ENCODE measurements at places on chromosomes 7 and 10.
A peak's percentile ranks its signal among the peaks of the same experiment; 100 is the strongest.

DNA sequence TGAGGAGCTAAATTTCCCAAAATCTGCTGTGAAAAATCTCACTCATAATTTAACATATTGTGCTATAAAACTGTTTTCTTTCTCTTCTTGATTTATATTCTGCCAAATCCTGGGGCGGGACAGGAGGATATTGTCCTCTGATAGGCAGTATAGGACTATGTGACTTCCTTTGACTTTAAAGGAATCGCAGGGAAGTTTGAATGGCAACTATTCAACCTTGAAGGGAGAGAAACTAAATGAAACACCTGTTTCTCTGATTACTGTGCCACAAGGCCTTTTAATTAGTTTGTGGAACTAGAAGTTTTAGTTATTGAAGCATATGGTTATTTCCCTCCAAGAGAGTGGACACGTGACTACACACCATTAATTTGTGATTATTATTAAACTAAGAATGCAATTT lies 607.4 kb downstream of the GATA3 start:
- DNase-seq, result no peak

DNA sequence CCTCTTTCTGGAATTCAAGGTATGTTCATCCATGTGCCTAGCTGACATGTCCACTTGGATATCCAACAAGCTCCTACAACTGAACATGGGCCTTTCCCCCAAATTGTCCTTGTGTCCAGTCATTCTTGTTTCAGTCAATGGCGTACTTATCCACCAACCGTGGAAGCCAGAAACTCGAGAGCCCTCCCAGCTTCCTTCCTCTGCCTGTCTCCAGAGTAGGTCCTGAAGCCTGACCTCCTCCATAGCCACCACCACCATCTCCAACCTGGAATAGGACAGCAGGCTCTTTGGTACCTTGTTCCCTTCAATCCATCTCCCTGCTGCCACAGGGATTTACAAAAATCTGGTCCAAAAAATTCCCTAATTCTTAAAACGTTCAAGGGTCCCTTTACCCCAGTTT lies 305.1 kb downstream of the RPS24 start:
- no peak for DNase-seq

- DNase-seq, result peak; percentile 73
These were observed 29.7 kb downstream of the IMMP2L start for GRCh38 chr7:111532625-111533024.

DNA sequence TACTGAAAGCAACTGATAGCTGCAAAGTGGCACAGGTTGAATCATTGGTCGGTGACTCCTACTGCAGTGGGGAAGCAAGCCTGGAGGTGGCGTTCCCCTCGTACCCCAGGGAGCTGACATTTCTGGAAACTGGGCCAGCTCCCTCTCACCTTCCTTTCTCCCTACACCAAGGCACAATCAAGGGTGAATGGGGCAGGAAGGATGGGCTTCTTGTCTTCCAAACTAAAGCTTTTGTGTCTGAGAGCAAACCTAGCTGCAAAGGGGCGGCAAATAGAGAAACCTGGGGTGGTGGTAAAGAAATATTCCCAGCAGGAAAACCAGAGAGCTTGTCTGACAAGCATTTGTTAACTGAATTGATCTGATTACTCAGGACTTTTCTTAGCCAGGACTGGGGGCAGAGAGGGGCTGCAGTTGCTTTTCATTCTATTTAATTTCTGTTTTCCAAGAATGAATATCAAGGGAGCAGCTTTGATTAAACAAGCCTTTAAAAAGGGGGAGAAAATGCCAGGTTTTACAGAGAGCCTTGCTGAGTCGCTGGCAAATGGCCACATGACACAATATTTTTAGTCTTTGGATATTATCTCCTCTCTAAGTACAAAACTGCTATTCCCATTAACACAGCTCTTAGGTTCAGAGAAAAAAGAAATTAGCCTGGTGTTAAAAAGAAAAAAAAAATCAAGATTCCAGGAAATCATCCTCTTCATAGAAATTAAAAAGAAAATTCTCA lies 27.8 kb downstream of the CDHR3 start:
- peak; percentile 23 for DNase-seq

- DNase-seq, result peak; percentile 41
These were observed 9.0 kb downstream of the SLC16A12 start for GRCh38 chr10:89526358-89526757.

- peak; percentile 74 for DNase-seq
These were observed 30.5 kb downstream of the ARMC3 start for GRCh38 chr10:22958338-22958737.

DNA sequence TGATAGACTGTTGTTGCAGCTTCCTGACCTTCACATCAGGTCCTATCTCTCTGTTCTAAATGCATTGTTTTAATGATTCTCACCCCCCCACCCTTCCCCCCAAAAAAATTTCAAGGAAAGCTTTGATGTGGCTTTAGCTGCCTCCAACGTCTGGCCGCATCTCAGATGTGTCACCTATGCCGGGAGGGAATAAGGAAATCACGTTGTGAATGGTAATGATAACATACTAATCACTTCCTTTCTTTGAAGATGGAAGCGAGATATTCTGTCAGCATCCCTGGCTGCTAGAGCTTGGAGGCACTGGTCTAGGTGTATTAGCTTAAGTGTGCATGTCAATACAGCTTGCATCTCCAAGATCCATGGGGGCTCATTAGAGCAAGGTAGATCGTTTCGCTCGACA lies 89.6 kb downstream of the VTI1A start:
- no peak for DNase-seq

DNA sequence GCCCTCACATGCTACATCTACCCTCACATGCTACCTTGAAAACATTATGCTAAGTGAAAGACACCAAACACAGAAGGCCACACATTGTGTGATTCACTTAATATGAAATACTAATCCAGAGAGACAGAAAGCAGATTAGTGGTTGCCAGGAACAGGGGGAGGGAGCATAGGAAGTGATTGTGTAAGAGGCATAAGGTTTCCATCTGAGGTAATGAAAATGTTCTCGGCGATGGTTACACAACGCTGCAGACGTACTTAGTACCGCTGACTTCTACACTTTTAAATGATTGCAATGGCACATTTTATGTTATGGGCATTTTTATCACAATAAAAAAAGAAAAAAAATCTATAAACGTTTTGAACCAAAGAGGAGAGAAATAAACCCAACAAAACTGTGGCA lies 742.3 kb downstream of the TYW1 start:
- peak; percentile 24 for DNase-seq

DNA sequence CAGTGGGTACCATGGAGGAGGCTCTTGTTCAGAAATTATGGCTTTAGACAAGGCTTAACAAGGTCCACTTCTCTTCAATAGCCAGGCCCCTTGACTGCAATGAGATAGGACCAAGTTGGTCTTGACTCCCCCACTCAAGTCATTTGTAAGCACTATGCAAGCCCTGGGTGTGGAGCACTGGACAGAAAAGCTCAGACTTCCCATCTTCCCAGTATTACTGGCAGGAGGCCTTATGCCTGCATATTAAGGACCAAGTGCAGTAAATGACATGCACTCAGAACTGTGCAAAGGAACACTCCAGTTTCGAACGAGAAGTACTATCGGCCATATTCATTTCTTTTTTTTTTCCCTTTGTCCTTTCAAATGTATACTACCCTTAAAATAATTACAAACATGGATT lies 318.3 kb upstream of the LRRN3 start:
- no peak for DNase-seq

DNA sequence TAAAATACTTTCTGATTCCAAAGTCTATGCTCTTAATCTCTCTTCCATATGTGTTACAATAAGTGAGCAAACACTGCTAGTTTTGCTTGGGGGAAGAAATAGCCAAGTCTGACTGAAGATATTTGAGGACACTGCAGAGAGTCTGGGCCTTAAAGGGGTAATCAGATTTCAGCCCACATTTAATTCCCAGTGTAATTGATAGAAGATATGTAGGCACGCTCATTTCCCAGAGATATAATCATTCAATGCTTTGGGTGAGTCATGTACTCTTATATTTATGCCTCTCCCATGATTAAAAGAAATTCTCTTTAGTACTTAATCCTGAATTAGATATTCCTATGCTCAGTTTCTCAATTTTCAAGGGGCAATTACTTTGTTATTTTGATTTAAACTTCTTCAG lies 178.1 kb upstream of the POM121L12 start:
- DNase-seq, result no peak

- no peak for DNase-seq
These were observed 212.6 kb downstream of the FOXP2 start for GRCh38 chr7:114627231-114627630.

DNA sequence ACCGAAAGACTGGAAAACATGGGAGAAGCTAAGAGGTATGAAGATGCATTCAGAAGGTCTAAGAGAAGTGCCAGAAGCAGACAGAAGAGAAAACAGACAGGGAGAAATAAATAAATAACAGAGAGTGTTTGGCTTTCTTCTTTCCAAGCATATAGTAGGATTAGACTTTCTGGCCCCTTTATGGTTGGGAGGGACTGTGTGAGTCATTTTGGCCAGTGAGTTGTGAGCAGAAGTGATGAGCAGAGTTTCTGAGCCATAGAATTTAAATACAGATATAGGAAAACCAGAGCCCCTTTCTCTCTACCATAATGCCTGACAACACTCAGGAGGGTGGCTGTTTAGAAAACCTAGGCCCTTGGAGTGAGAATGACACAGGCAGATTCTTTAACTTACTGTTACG lies 171.0 kb downstream of the PPP1R17 start:
- DNase-seq, result no peak

GRCh38 chr7:2811476-2812113 lies 32.5 kb downstream of the GNA12 start:
- DNase-seq, result peak; percentile 74

DNA sequence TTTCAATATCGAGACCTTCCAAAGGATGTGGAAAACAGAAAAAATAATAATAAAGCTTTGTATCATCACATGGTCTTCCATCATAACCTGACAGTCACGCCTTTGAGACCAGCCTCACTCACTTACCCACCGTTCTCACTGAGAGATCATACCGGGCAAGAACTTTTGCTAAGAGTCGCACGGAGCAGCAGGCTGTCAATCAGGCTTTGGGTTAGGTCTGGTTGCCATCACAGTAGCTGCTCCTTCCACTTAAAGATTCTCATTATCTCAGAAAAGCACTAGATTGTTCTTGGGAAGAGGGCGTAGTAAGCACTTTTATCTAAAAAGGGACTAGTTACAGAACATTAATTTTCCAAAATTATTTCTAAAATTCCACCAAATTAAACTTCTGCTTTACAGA lies 2.0 kb downstream of the RELN start:
- DNase-seq, result no peak

GRCh38 chr7:41887416-41887815 lies 184.5 kb upstream of the INHBA start:
- DNase-seq, result peak; percentile 48

DNA sequence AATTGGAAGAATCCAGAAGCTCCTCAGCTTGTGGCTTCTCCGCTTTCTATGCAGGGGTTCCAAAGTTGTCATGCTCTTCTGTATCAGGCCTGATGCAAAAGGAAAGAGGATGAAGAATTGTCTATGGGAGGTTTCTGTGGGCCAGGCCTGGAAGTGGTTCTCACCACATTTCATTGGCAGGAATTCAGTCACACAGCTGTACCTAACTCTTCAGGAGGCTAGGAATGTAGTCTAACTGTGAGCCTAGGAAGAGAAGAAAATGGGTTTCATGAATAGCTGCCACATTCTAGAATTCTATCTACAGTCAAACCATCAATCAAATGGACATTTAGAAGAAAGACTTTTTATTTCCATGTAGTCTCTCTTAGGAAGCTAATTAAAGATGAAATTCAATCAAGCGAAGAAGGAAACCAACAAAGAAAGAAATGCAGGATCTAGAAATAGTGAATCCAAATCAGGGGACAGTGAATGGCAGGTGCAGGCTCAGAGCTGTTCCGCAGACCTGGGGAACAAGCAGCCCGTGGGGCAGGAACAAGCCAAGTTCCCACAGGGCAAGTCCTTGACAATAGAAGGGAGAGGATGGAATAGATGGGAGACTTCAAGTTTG lies 25.4 kb upstream of the USP6NL start:
- no peak for DNase-seq

DNA sequence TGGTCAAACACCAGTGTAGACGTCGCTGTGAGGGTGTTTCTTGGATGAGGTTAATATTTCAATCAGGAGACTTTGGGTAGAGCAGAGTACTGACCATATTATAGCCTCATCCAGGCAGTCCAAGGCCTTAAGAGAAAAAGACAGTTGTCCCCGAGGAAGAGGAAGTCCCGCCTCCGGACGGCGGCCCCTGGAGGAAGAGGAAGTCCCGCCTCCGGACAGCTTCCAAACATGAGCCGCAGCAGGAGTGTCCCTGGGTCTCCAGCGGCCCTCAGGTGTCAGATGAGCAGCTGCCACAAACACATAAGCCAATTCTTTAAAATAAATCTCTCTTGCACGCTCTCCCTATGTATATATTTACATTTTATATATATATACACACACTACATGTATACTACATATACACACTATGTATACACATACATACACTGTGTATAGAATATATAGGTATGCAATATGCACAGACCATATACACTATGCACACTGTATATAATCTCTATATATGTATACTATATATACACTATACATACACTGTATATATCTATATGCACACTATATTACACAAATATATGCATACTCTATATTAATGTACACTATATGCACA lies 37.5 kb downstream of the PWWP2B start:
- DNase-seq, result no peak

DNA sequence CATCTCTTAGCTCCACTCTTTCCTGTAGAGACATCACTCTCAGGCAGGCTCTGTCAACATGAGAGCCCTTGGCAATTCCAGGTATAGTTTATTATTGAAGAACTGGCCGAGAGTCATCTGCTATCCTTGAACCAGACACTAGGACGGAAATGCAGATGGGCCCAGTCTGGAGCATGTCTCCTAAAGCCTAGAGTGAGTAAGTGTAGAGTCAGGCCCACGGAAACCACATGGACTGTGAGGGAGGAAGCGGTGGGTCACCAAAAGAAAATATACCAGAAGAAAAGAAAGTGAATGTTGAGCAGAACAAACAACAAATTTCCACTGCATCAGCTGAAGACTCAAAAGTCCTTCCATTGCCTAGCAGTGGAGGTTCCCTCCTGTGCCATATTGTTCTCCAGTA lies 15.7 kb upstream of the RELN start:
- no peak for DNase-seq

All from cardiac fibroblast (primary cell).